Endothelial cell (in vitro differentiated cells): ENCODE measurements at places on chromosomes 5 and 9.

- no peak for DNase-seq
These were observed 166.7 kb downstream of the ICE1 start for GRCh38 chr5:5588887-5589826.

DNA sequence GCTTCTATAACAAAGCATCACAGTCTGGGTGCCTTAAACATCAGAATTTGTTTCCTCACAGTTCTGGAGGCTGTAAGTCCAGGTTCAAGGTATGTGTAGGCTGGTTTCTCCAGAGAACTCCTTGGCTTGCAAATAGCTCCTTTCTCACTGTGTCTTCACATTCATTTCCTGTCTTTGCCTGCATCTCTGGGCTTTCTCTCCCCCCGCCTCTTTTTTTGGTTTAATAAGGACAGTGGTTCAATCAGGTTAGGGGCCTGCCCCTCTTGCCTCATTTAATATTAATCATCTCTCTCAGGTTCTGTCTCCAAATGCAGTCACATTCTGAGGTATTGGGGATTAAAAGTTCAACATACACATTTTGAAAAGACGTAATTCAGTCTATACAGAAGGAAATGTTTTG is 225.5 kb upstream of the ATP10B start:
- DNase-seq = no peak

DNA sequence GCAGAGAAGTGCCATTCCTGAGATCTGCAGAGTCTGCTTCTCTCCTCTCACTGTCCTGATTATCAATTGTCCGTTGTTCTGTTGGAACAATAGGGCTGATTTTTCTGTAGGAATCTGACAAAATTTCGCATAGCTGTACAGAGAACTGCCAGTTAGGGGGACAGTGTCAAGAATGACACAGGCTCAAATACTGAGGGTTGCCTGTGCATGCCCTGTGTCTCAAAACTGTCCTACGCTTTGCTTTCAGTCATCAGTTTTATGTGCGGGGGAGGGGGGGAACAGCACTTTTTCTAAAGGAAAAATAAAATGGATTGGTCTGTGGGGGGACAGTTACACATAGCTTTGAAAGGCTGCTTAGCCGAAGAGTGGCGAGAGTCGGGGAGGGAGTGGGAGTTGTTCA is 248.6 kb downstream of the PDZD2 start:
- no peak for DNase-seq

GRCh38 chr9:116737152-116737546 is 50.0 kb downstream of the TRIM32 start:
- peak; percentile 99 for DNase-seq

DNA sequence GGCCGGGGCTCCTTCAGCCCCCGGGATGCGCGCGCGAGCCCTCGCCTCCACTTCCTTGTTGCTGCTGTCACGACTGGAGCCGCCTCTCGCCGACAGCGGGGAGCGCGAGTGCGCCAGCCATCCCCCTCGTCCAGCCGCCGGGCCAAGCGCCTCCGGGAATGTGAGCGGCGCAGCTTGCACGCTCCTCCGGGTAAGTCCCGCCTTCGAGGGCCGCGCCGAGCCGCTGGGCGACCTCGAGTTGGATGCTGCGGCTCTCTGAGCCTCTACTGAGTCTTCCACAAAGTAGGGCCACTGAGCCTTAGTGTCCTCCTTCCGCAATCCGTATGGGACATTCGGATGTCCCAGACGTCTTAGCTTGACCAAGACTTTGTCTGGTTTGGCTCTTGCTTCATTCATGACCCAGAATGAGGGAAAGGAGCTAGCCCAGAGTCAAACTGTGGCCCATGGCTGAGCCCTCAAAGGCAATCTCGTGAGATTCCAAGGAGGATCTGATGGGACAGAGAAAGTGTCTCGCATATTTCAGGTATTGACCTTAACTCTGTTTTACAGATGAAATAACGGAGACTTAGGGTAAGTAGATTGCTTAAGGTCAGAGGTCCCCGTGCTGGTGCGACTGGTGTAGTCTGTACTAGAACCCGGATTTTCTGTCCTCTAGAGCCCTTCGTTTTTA is 586 bp downstream of the HMGXB3 start:
- peak; percentile 50 for DNase-seq

DNA sequence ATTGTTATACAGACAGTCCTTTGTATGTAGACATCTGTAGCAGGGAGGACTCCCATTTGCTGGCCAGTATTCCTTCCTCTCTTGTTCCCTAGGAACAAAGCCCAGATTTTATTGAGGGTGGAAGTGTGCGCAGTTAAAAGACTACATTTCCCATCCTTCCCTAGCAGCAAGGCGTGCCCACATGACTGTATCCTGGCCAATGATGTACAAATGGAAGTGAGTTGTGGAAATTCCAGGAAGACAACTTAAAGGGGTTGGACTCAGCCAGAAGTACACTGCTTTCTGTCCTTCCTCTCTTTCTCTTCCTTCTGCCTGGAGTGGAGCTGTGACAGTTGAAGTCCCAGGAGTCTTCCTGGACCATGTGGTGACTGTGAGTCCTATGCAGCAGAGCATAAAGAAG is 89.0 kb downstream of the HRH2 start:
- no peak for DNase-seq

- DNase-seq = no peak
These were observed 720.2 kb upstream of the TYRP1 start for GRCh38 chr9:11973011-11973410.

DNA sequence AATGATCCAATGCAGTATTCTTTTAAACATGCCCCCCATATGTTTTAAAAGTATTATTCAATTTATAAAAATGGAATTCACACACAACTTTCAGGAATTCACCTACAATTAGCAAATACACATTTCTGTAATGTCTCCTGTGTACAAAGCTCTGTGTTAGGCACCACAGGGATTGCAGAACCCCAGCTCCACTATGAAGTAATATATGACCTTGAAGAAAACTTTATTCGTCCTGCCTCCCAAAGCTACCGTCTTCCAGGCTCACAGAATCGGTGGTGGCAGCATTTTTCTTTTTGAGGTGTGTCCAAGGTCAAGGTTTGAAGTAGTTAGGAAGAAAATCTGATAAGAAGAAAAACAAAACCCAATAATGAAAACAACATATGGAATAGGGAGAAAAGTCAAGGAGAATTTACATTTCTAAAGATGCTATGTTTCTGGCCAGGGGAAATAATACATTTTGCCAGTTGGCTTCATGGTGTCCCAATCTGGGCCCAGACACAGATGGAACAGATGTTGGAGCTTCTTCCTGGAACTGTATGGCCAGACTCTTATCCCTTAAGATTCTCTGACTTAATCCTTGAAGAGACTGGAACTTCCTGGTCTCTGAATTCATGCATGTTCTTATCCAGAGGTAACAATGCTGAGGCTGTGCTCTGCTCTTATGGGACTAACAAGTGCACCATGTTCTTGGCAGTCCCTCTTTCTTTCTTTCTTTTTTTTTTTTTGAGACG is 22.0 kb upstream of the LVRN start:
- DNase-seq = no peak

DNA sequence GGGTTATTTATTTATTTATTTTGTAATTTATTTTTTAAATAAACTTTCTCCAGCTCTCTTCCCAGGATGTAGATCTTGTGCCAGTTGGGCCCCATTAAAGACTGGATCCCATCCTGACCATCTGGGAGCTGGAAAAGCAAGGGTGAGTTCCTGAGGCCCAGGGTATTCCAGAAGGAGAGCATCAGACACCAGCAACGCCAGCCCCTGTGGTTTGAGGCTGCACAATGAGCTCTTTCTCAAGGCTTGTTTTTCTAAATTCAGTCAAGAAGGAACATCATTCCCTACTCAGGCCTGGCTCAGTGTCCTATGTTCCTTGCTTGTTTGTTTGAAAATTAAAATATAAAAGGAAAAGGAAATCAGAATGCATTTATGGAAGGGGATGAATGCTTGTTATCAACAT is 313.3 kb downstream of the EBF1 start:
- no peak for DNase-seq

DNA sequence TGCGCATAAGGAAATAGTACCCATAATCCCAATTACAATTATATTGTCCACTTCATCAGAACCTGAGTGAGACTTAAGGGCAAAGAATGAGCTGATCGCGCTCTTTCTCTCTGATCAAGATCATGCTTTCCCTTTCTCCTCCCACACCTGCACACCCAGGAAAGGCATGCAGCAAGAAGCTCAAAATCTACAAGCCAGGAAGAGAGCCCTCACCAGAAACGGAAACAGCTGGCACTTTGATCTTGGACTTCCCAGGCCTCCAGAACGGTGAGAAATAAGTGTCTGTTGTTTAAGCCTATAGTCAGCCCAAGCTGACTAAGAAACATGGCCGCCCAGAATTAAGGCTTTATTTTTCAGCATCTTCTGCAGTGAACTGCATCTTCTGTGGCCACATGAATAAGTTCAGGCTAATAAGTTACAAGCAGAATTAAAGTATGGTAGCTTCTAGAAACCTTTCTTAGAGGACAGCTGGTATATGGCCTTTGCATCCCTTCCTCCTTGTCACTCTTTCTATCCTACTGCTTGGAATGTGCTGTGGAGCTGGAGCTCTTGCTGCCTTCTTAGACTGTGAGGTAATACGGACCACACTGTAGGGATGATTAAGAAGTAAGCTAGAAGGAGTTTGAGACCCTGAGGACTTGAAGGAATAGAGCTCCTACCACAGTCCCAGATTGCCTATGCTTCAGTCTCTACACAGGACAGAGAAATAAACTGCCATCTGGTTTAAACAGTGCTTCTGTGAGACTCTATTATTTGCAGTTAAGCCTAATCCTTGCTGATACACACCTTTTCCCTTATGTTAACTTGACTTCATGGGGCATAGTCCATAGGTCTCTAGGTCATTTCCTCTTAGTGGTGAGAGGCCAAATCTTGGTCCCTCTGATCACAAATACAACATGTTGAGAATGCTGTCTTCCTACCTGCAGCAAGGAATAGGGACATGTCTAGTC is 17.2 kb downstream of the OR2S2 start:
- no peak for DNase-seq

DNA sequence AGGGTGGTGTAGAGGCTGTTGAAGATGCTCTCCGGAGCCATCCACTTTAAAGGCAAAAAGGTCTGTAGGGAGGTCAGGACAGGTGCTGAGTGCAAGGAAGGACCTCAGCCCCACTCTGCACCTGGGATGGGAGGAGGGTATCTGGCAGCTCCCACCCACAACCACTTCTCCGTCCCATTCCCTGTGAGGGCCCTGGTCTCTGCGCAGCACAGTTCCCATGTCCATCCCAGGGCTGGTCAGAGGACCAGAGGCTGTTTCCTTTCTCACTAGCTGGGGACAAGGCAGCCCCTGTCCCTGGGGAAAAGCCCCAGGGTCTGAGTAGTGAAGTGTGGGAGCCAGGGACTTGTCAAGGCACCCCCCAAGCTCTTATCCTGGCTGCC is 33.7 kb upstream of the CSF1R start:
- DNase-seq = no peak

- DNase-seq = no peak
These were observed 1.0 kb upstream of the SECISBP2 start for GRCh38 chr9:89317282-89317681.

DNA sequence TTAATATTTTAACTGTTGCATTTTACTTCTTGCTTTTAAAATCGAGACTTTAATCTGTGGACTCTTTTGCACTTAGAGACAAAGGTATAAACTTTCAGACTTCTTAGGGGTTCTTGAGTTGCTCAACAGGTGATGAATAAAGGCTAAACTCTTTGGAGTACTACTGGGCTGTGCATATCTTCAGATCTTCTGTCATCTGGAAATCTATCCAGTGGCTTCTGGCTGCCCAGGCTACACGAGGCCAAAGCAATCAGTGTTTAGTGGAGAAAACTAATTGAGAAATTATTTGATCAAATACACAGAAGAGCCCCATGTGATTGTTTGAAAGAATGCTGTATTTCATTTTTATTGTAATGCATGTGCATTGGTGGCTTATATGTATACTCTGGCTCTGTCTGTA is 146.1 kb downstream of the PBX3 start:
- no peak for DNase-seq

DNA sequence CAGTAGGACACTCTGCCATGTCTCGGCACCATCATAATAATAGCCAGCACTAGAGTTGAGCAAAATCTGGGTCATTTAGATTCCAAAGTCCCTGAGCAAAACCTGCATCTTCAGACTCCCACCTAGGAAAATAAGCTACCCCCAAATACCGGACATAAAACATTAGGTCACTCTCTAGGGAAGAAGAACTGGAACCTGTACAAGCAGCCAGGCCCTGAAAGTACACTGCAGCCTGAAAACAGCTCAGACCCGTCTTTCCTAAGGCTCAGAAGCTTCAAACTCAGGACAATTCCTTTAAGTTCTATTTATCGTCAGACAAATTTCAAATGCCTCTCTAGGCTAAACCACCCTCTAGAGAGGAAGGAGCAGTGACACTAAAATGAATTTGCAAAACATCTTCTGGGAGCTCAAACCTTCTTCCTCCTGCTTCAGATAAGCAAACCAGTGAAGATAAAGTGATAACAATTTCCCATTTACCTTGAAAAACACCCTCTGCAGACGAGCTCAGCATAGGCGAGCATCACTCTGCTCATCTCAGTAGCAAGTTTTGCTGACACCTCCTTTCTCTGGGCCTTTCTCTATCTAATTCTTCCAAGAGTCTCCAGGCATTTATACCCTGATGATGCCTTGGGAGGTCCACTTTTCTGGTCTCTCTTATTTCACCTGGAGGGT is 34.0 kb downstream of the ADAM19 start:
- DNase-seq = no peak

- DNase-seq = no peak
These were observed 27.2 kb downstream of the AK3 start for GRCh38 chr9:4713849-4714248.

GRCh38 chr5:1793301-1793740 is 6.3 kb downstream of the MRPL36 start:
- DNase-seq = no peak

GRCh38 chr9:98805506-98806272 is 1.8 kb upstream of the GALNT12 start:
- no peak for DNase-seq

GRCh38 chr5:14153932-14154731 is 11.0 kb downstream of the TRIO start:
- DNase-seq = peak; percentile 52

DNA sequence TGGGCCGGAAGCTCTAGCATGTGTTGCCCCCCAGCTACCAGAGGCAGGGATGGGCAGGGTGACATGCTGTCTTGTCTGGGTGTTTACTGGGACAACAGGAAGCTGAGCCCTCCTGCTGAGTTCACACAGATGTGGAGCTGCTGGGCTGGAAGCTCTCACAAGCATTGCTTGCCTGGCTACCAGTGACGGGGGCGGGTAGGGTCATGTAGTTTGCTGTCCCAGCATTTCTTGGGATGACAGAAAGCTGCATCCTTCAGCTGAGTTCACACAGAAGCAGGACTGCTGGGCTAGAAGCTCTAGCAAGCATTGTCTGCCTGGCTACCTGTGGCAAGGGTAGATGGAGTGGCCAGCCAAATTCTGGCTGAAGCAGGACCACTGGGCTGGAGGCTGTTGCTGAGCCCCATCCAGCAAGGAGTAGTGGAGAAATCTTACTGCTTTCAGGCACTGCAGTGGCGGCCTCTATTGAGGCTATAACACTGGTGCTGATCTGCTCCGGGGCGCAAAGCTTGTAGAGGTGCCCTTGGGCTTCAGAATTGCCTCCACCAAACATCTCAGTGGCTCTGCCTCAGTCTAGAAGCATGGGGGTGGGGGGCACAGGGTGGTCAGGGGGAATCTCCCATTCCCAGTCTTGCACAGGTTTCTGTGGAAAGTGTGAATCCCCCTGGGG is 25.1 kb downstream of the POLK start:
- no peak for DNase-seq

- no peak for DNase-seq
These were observed 253.9 kb upstream of the PCSK5 start for GRCh38 chr9:75636427-75637045.

GRCh38 chr5:15495026-15495425 is 5.0 kb upstream of the FBXL7 start:
- DNase-seq = no peak

GRCh38 chr5:36392818-36393217 is 91.1 kb upstream of the RANBP3L start:
- no peak for DNase-seq

GRCh38 chr5:171269717-171270116 is 39.3 kb upstream of the TLX3 start:
- DNase-seq = no peak
